ENCODE measurements at places on chromosomes 5 and 9.

- DNase-seq, result no peak
Observed at GRCh38 chr5:67259548-67260215, 63.1 kb upstream of the CD180 start.

- no peak for DNase-seq
Observed at GRCh38 chr5:80998590-80998979, 38.4 kb downstream of the RASGRF2 start.

GRCh38 chr5:157965040-157965678, 106.2 kb upstream of the CLINT1 start:
- DNase-seq, result no peak

- DNase-seq, result no peak
Observed at GRCh38 chr9:108677776-108678175, 178.0 kb downstream of the ACTL7B start.

- no peak for DNase-seq
Observed at GRCh38 chr5:168332042-168332441, 40.6 kb downstream of the WWC1 start.

GRCh38 chr5:173232499-173233346, 2.3 kb downstream of the NKX2-5 start:
- DNase-seq, result no peak

DNA sequence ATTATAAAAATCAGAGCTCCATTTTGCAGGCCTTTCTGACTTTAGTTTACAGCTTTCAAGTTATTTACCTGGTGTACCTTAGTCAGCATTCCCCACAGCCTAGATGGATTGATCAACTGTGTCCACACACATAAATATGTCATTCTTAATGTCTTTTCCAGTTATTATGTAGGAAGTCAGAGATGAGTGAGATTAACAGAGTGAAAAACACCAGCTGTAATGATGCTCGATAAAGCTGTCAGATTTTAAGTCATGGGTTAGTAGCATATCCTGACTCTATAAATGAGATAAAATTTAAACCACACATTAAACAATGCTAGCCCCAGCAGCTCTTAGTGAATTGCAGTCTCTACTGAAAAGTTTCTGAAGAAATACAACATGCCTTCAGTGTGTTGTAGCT, 48.9 kb downstream of the NUDT12 start:
- no peak for DNase-seq

DNA sequence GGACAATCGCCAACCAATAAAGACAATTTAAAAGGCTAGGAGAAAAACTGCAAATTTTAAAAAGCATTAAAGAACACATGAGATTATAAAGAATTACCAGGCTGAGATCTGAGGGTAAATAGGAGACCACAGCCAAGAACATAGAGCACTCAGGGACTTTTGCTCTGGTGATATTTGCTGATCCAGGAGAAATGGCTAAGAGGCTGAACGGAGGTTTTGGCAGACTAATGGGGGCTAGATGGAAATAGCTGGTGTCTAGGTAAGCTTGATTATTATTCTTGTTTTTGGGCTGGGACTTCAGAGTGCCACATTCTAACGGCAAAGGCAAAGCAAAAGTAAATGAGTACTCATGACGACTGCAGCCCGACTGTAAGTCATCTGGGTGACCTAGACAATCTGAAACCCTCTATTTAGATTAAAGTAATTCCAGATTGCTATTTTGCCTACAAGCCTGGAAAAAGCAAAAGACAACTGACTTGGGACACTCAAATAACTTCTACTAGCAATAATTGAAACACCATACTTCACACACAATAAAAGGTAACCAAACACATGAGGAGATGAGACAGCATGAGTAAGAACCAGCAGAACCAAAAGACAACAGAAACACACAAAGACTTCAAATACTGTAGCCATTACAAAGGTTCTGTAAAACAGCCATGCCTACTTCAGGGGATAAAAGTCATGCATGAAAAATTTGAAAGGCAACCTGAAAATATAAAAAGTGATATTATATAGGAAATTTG, 68.8 kb downstream of the JAKMIP2 start:
- no peak for DNase-seq

DNA sequence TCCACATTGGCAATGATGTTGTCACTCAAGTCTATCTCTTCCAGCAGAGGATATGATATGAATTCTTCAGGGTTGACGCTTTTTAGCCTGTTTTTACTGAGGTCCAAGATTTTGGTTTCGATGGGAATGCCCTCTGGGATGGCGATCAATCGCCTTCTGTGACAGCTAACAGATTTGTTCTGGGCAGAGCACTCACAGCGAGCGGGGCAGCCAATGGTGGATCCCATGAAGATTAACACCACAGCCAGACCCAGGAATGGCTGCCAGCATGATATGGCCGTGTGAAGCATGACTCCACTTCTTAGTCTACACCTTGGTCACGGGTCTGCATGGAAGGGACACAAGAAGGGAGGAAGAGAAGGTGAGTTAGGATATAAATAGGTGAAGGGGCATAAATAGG, 377.1 kb upstream of the C9orf72 start:
- no peak for DNase-seq

GRCh38 chr5:7169240-7169878, 226.6 kb upstream of the ADCY2 start:
- DNase-seq, result no peak

DNA sequence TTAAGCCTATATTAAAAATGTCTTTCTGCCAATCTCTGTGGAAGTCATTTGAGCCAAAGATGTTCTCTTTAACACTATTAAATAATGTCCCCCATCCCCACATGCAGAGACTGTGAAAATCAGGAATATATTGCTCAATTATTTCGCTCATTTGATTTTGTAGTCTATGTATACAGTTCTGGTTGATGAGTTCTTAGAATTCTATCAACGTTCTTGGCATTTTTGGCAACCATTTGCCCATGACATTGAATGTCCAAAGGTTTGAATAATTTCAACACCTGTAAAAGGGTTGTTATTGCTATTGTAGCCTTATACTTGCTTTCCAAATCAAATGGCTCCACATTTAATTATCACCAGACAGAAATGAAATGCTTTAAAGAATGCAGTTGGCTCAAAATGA, 536.1 kb downstream of the CAAP1 start:
- no peak for DNase-seq

GRCh38 chr9:126635661-126636439, 22.1 kb downstream of the LMX1B start:
- DNase-seq, result no peak

DNA sequence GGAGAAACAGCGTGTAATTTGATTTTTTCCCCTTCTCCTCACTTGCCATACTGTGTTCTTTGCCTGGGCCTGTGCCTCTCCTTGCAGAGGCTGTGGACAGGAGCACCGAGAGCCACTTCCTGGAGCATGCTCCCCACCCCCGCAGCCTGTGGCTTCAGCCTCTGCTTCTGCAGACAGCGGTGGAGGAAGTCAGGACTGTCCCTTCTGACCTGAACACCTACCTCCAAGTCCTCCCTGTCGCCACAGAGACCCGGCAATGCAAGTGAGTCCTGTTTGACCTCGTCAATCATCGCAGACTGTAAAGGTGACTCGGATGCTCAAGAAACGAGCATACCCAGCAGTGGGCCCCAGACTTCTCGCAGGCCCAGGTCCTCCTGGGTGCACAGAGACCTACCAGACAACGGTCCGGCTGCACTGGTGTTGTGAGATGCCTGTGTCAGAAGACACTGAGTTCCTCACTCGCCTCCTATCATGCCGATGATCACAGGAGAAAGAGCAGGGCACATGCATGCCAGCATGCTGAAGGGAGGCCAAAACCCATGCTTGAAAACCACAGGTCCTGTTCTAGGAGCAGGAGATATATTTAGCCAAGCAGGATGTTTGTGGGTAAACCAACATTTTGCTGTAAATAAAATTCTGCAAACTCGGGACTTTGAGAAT, 198.8 kb downstream of the AUH start:
- DNase-seq, result no peak

DNA sequence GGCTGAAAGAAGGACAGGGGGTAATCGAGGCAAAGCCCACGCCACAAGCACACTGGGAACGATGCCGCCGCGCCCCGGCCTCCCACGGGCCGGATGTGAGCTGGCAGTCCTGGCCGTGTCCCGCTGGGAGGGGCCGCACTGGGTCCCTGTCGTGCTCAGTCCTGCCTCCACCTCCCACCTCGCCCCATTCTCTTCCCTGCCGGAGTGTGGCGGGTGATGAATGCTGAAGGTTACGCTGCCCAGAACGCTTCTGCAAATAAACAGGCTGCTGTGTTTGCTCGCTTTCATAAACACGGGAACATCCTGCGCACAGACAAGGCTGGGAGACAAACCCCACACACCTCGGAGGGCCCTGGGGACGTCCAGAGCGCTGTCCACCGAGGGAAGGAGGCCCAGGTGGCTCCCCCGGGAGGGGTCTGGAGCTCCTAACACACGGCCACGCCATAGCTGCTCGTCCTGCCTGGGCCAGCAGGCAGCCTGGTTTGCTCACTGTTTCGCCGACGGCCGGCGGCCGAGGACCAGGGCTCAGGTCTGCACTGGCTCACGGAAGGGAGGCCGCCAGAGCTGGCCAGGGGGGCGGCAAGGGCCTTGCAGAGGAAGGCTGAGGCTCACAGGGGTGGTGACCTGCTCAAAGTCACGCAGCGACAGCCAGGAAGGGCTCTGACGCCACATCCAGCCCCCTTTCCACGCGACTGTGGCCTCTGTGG, 2.3 kb downstream of the DNLZ start:
- DNase-seq, result no peak

- DNase-seq, result no peak
Observed at GRCh38 chr9:124345751-124346281, 69.4 kb downstream of the PSMB7 start.

GRCh38 chr5:93611976-93612854, 29.2 kb downstream of the NR2F1 start:
- DNase-seq, result peak; percentile 10

- no peak for DNase-seq
Observed at GRCh38 chr5:158175934-158176481, 317.1 kb upstream of the CLINT1 start.

- no peak for DNase-seq
Observed at GRCh38 chr5:135238622-135239452, 160.2 kb downstream of the MACROH2A1 start.

DNA sequence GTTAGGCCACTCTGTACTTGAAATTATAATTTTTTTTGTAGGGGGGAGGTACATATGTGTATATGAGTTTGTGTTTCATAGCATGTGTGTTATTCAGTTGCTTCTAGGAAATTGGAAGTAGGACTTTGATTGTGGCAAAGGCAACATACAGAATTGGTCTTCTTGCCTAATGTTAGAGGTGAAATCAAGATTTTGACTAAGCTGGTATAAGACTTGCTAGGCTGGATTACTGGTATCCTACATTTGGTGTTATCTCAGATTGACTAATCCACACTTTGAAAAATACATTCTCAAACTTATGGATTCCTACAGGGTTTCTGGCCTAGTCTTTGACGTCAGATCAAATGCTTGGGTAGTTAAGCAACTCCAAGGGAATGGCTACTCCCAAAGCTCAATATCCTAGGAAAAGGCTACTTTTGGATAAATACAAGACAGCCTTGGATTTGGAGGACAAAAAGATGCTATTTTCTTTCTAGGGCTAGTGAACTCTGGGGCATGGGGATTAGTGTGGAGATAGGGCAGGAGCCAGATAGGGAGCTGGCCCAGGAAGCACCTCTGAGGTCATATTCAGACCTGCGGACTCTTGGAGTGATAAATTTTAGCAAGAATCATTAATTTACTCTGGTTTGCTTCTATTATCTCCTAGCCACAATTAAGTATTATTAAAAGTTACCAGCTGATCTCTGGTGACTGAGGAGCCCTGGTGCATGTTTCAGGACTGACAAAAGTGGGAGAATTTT, 144.0 kb upstream of the RPS23 start:
- no peak for DNase-seq

DNA sequence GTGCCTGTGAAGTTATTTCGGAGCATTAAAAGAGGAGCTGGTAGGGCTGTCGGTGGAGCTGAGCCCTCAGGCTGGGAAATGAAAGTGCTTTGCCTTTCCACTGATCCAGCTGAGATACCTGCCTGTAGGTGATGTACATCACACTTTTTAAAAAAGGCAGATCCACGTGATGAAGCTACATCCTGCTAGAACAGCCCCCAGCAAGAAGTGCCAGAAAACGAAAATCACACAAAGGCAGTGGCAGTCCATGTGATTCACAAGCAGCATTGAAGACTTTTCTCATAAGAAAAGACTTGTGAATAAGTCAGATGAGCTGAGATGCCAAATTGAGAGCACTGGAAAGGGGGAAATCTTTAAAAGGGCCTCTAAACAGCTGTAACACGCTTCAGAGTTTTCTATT, 765.1 kb downstream of the PTPRD start:
- no peak for DNase-seq

- DNase-seq, result no peak
Observed at GRCh38 chr5:125026867-125027731, 280.7 kb upstream of the ZNF608 start.

DNA sequence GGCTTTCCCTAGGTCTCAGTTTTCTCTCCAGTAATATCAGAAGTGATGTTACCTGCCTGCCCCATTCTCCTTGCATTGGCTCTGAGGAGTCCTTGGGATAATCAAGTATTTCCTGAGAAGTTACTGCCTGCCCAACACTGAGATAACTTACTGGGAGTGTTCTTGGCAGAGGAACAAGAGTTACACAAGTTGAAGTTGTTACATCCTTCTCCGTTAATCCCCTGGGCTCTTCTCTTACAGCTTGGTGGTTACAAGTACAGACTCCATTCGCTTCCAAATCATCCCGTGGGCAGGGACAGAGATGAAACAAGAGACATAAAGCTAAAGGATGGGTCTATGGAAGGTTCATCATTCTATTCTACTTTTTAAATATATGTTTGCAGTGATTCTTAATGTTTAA, 74.1 kb upstream of the SAP30L start:
- DNase-seq, result no peak

DNA sequence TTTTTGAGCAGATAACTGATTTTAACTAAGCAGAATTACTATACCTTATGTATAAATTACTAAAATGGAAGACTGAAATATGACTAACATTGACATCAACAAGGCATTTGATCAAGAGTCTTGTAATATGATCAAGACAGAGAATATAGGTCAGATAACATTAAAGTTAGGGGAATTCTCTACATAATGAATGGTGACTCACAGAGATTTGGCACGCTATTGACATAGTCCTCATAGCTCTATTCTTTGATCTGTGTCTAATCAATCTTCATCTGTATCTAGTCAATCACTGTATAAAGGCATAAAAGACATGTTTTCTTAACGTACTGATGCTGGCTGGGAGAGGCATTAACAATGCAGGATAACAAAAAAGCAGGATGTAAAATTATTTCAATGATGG, 17.4 kb downstream of the ABITRAM start:
- DNase-seq, result no peak
